Large intestine (tissue), 12 donors: ENCODE measurements at places on chromosomes 13 and 19.

DNA sequence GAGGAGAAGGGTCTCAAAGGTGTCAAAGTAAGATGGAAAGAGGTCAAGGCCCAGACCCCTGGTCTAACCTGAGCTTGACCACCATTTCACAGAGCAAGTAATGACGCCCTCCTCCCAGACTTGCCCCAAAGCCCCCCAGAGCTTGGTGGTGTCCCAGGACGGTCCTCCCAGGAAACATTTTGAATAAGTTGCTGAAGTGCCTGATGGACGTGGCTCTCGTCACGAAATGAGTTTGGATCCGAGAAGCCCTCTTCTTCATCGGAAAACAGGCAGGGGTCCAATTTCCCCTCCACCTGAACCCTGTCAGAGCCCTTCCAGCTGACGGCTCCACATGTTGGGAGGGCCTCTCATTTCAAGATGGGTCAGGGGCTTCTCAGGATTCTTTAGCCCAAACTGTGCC lies 54.5 kb upstream of the TPM4 start:
- DNase-seq = no peak

GRCh38 chr19:58368561-58369360 lies 6.2 kb upstream of the ZNF497 start:
- no peak for DNase-seq

DNA sequence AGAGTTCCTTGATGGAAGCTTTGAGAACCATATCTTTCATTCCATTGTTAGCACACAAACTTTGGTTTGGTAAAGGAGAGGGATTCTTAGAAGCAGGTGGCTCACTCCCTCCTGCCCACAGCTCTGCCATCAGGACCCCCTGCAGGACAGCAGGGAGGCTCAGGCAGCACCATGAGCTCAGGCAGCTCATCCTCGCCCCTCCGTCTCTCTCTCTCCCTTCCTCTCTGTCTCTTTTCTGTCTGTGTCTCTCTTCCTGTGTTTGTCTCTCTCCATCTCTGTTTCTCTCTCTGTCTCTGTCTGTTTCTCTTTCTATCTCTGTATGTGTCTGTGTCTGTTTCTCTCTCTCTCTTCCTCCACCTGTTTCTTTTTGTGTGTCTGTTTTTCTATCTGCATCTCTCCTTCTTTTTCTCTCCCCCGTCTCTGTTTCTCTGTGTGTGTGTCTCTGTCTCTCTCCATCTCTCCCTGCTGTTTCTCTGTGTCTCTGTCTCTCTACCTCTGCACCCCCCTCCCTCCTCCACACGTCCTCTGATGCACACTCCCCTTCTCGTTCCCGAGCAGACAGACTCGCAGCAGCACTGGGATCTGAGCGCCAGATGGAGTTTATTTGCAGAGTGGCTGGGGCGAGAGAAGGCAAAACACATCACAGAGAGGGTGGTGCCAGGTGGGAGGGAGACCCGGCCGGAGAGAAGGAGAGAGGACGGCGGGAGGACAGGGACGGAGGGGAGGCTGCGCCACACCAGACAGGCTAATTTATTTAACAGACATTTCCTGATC lies 8.7 kb downstream of the SBK2 start:
- peak; percentile 30 for DNase-seq

- DNase-seq = no peak
These were observed 3.9 kb upstream of the NCCRP1 start for GRCh38 chr19:39192846-39193245.

GRCh38 chr13:106681536-106681935 lies 113.6 kb upstream of the ARGLU1 start:
- DNase-seq = no peak

- DNase-seq = peak; percentile 67
These were observed 6.0 kb downstream of the SYCE2 start for GRCh38 chr19:12913011-12913561.

GRCh38 chr13:39273953-39274738 lies 235.9 kb downstream of the NHLRC3 start:
- no peak for DNase-seq

DNA sequence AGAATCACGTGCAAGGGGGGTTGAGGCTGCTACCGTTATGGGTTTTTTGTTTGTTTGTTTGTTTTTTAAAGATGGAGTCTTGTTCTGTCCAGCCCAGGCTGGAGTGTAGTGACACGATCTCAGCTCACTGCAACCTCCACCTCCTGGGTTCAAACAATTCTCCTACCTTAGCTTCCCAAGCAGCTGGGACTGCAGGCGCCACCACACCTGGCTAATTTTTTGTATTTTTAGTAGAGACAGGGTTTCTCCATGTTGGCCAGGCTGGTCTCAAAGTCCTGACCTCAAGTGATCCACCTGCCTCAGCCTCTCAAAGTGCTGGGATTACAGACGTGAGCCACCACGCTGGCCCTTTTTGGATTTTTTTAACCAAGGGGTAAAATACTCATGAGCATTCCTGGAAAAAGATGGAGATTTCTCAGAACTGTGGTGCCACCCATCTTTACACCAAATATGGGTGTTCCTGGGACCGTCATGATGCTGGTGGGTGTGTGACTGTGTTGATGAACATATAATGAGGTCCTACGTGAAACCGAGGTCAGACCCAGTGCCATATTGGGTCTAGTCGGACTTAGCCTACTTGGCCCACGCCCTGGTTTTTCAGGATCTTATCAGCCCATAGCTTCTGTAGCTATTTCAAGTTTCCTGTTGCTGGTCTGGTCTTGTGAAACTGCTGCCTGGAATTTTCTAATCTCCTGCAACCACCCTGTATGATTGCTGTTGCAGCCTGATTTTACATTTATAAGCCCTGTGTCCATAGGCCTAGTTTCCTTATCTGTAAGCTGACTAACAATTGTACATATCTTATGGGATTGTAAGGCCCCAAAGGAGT lies 6.2 kb downstream of the PPP1R15A start:
- peak; percentile 73 for DNase-seq

DNA sequence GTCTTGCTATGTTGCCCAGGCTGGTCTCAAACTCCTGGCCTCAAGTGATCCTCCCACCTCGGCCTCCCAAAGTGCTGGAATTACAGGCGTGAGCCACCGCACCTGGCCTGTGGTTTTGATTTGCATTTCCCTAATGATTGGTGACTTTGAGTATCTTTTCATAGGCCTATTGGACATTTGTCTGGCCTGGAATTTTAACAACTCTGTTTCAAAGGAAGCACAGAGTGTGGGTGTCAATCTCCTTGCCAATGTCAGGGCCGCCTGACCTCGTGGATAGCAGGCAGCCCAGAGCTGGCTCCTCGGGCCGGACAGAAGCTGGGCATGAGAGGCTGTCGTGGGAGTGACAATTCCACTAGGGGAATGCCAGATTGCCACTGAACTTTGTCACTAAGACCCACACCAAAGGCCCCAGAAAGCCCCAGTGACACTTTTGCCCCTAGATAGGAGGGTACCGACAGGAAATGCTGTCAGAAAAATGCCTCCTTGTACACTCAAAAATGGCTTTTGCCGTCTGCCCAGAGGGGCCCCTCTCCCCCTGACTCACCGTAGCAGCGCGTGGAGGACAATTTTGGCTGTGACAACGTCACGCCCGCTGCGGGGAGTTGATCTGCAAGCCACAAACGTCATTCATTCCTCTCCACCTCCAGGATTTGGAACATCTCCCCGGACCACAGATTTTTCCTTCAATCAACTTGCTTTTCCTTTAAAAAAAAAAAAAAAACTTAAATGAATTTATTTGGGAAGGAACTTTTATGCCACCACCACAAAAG lies 11.7 kb upstream of the ADGRE5 start:
- peak; percentile 50 for DNase-seq

- no peak for DNase-seq
These were observed 95.8 kb downstream of the CCNA1 start for GRCh38 chr13:36528105-36528504.

DNA sequence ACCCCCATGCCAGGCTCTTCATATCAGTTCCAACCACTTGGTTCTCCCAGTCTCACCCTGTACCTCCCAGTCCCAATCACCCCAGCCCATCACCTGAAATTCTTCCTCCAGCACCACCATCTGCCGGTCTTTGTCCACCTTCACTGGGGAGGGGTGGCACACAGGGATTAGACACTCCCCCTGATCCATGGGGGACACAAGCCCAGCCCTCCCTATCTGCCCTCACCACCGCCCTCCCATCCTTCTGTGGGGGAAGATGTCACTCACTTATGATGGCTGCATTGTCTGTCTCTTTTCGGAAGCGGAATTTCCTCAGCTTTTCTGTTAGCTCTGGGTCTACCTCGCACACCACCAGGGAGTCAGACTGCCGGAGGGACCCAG lies 685 bp downstream of the GMFG start:
- DNase-seq = no peak

- DNase-seq = no peak
These were observed 24.4 kb upstream of the GPR18 start for GRCh38 chr13:99282264-99283231.

DNA sequence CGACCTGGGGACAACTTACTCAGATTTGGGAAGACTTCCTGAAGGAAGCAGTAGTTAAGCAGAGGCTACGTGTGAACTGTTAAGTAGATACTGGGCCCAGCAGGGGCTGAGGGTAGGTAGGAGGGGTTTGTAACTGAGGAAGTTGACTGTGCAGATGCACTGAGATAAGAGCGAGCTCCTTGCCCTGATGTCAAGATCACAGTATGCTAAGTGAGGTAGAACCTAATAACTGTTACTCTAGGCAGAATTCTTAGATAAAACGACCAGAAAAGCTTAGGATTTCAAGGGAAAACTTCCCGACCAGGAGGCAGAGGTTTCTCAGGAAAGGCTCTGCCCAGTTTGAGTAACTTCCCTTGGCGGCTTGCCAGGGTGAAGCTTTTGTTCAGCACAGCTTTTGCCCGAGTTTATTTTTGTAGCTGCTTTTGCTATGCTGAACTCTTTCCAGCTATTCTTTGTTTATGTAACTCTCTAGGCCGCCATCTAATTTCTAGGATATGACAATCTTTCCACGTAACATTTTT lies 632.1 kb downstream of the DIAPH3 start:
- DNase-seq = peak; percentile 58

DNA sequence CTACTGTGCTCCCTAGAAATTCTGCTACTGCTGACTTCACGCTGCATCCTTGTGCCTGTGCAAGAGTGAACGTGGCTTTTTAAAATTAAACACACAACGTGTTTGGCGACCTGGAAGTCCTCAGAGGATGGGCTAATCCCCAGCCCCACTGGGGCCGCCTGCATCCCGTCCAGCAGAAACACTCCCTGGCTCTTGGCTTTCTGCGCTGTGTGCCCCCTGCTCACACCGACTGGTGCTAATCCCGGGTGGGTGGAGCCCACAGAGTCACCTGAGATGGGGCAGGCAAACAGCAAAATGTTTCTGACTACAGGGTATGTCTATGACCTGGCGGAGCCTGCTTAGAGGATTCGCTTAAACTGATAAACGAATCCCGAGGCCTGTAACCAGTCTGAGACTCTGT lies 15.1 kb downstream of the CAPS start:
- no peak for DNase-seq

DNA sequence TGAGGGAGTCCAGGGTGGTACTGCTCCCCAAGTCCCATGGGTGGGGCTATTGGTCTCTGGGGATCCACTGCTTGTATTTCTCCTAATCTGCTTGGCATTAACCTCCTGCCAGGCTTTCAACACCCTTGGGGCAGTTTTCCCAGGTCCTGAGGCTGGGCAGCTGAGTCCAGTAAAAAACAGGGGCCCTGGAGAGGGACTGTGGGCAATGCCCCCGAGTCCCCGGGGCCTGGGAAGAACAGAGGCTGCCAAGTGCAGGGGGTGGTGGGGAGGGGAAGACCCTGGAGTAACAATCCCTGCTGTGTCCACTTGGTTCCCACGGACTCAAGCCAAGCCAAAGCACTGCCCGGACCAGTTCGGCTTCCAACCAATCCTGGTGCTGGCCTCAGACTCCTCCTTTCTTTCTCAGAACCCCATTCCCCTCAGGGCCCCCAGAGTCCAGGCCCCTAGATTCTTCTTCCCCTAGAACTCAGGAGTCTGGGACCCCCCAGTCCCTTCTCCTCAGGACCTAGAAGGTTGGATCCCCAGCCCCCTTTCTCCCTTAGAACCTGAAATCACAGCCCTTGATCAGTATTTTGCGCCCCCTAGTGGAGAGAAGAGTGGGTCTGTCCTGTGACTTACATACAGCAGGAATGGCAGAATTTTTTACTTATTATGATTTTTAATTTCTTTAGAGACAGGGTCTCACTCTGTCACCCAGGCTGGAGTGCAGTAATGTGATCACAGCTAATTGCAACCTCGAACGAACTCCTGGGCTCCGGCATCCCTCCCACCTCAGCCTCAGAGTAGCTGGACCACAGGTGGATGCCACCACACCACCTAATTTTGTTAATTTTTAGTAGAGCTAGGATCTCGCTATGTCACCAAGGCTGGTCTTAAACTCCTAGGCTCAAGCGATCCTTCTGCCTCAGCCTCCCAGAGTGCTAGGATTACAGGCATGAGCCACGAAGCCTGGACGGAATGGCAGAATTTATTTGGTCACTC lies 3.7 kb upstream of the CLPTM1 start:
- DNase-seq = peak; percentile 55

DNA sequence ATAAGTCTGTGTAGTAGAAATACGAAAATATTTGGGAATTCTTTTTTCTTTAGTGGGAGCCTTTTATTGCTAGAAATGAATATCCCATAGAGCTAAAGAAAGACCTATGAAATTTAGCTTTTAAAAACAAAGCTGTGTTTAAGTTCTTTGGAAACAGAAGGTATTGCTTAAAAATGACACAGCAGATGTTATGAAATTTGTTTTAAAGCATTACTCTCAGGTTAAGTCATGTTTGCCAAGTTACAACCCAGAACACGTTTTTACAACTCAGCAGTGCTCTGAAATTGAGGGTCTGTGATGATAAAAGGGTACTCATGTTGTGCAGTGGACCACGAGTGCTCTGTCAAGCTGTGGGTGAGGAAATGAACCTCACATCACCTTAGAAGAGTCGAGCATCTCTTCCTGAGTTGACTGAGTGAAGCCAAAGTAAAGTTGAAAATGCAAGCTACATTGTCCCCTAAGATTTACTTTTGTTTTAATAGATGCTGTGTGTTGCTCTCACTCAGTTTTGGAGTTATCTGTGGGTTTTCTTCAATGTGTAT lies 161.1 kb downstream of the SHISA2 start:
- DNase-seq = no peak

DNA sequence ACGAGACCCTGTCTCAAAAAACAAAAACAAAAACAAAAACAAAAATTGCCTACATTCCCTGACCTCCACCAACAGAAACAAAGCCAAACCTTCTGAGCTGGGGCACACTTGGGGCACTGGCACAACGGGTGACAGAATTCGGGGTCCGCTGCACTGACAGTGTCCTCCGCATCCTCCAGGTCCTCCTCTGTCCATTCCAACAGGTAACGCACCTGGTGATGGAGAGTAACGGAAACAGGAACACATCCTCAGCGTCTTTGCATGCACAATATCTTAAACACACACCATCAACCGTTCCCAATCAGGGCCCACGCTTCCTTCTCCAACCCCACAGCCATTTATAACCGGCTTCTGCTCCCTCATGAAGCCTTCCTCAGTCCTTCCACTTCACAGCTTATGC lies 34.6 kb downstream of the PDCD5 start:
- no peak for DNase-seq
